ENCODE measurements at places on chromosomes 12 and 14.

DNA sequence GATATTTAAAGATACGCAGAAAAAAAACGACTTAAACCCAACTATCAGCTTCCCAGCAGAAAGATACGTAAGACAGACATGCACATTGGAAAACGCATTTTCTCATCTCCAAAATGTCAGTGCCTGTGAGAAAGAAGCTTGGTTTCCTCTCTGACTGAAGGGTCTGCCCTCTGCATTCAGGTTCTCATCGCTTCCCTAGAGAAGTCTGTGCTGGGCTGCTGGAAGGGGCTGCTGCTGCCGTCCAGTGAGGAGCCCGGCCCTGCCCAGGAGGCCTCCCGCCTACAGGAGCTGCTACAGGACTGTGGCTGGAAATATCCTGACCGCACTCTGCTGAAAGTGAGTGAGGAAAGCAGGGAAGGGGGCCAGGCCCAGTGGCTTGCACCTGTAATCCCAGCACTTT is 4.7 kb upstream of the PFDN5 start:
- no peak for DNase-seq

DNA sequence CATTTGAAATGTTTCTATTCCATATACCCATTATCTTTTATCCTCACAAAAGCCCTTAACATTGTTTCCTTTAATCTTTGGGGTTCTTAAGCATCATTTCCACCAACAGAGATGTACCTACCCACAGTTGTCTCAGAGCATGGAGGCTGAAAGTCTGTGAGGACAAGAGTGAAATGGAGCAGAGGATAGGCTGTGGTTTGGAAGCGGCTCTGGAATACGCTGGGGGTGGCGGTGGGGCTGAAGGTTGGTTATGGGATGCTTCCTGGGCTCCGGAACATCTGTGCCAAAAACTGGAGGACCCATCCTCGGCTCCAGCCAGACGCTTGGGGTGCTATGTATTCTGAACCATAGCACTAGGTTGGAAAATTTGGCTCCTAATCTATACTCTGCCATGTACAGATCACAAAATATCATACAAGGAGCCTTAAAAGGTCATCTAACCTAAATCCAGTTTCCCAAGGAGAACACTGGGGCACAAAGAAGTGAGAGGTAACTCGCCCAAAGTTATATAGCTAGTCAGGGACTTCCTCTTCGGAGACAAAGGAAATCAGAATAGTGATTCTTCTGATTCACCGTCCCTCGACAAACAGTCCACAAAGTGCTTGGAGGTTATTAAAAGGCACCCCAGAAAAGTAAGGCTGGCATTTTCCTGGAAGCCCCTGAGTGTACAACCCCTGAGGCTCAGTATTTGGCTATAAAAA is 2.5 kb downstream of the PPP1R3E start:
- no peak for DNase-seq

GRCh38 chr14:104994978-104995377 is 9.4 kb downstream of the CLBA1 start:
- DNase-seq: no peak

GRCh38 chr12:117513353-117513752 is 151.9 kb upstream of the NOS1 start:
- no peak for DNase-seq

GRCh38 chr14:85380881-85381280 is 149.1 kb upstream of the FLRT2 start:
- no peak for DNase-seq

DNA sequence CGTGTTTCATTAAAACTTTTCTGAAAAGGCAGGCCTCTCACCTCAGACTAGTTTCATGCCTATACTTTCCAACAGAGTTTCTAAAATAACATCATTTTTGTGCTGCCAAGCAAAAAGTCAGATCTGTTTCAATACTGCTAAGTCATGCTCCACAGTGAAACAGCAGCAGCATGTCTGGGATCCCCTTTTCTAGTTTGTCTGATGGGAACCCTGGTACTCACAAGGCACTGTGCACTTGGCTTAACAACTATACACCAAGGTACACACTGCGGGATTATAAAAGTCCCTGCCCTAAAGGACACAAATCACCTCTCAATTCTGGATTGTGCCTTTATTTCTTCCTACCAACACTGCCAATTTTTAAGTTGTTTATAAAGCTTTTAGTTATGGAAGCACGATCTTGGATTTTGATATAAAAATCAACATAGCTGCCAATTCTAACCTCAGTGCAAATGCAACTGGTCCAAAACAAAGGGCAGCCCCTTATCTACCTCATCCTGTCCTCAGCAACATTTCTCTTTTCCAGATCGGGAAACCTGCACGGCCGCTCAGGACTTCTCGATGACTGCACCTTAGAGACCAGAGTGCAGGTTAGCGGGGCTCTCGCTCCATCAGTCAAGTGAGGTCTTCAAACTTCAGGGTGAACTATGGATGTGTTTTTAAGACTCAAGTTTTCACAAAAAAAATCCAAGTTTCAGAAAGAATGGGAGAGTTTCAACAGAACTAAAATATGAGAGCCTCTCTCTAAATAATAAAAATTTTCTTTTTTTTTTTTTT is 1.7 kb upstream of the EIF5 start:
- no peak for DNase-seq

DNA sequence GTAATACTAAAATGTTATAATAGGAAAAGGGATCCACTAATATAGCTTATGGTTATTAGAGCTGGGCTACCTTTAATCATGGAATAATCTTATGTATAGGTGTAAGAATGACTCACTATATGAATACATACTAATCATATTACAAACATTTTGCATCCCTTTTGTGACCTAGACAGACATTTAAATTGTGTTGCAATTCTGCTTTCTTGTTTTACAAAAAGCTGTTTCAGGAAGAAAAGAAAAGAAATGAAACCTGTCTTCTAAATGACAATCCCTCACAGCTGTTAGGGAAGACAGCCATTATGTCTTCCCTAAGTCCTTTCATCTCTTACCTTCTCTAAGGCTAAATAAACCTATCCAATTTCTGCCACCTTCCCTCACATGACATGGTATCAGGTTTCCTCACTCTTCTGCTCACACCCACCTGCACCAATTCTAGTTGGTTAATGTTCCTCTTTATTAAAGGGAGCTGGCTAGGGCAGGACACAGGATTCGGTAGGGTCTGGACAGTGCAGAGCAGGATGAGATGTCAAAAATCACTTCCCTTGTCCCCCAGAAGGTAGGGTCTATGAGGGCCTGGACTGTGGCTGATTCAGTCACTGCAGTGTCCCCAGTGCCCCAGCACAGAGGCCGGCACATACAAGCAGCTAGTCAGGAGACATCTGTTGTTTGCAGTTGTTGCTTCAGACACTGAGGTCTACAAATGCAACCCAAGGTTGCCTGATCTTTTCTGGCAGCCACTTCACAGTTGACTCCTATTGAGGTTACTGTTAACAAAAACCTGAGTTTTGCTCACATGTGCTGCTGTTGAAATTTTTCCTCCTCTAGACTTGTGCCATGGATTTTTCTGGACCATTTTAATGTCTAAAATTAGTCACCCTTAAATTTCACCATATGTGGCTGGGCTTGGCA is 3.7 kb downstream of the DHRS7 start:
- DNase-seq: no peak

DNA sequence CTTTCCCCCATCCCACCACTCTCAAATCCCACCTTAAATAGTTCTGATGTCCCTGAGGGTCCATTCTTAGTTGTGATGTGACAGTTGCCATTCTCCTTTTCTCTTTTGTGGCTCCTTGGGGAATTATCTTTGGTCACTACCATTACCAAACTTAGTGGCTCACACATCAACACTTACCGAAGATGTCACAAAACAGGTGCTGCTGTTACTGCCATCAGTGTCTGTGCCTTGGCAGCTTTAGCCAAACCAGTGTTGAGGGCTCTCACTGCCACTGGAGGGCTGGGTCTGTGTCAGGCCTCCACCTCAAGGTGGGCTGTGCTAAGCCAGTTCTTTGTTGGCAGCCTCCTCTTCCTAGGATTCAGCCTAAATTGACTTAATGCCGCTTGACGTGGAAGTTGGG is 144.0 kb downstream of the MYRFL start:
- no peak for DNase-seq
